ENCODE measurements at places on chromosomes 2 and 18.
A peak's percentile ranks its signal among the peaks of the same experiment; 100 is the strongest.

DNA sequence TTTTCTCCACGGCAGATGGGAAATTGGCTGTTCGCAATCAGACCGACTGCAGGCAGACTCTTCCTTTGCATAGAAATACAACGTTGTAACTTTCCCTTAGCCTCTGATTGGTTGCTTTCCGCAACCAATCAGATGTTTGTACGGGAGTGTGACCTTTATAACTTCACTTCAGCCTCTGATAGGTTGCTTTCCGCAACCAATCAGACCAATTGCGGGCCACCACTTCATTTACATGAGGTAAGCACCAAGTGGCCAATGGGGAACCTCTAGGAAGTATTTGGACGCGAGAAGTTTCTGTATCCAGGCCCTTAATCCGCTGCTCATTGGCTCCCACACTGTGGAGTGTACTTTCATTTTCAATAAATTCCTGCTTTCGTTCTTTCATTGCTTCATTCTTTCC is 19.1 kb downstream of the SLC25A12 start:
- DNase-seq, result no peak

DNA sequence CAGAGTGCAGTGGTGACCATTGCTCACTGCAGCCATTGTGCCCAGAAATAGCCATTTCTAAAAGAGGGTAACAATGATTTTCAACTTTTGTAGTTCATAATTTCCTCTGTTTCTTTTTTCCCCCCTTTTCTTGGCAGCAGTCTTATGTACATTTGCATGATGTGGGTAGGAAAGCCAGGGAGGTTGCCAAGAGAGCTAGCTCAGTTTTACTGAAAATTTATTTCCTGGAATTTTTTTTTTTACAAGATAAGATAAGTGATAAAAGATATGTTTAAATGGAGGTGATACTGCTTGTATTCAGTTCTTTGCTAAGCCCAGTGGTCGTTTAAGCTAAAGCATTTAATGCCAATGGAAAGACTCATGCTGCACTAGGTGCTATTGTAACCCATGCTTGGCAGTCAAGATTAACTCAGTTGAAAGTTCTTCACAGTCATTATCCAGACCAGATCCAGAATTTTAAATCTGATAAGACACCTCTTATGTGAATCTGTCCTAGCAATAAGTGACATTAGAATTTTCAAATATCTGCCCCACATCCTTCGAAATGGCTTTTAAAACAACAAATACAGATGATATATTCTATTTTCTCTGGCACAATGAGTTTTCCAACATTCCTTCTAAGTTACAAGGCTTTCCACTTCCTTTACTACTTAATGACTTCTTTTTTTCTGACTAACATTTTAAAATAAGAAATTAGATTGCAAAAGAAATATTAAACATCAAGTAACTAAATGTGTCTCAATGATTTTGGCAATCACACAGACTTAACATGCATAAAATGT is 4.4 kb upstream of the ATP8B1 start:
- no peak for DNase-seq

- no peak for DNase-seq
These were observed 1433.2 kb upstream of the TMEFF2 start for GRCh38 chr2:193627927-193628272.

- no peak for DNase-seq
These were observed 9.3 kb upstream of the SLC16A14 start for GRCh38 chr2:230077851-230078547.

DNA sequence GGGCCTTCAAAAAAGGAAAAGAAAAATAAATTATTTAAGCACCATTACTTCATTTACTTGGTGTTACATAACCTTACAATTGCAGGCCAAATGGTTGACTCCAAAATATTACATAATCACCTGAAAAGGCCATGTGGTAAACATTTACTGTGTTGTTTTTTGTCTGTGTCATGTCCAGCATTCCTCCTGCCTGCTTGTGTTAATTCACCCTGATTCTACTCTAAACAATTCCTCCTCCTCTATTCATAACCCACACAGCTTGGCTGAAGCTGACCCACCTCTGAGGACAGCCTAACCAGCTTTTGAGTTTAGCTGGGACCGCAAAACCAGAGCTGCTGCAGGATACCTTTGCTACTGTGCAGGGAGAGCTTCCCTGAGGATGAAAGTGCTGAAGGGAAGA is 35.4 kb downstream of the TMX3 start:
- DNase-seq, result no peak

GRCh38 chr2:203476881-203477280 is 58.2 kb downstream of the RAPH1 start:
- DNase-seq, result no peak

DNA sequence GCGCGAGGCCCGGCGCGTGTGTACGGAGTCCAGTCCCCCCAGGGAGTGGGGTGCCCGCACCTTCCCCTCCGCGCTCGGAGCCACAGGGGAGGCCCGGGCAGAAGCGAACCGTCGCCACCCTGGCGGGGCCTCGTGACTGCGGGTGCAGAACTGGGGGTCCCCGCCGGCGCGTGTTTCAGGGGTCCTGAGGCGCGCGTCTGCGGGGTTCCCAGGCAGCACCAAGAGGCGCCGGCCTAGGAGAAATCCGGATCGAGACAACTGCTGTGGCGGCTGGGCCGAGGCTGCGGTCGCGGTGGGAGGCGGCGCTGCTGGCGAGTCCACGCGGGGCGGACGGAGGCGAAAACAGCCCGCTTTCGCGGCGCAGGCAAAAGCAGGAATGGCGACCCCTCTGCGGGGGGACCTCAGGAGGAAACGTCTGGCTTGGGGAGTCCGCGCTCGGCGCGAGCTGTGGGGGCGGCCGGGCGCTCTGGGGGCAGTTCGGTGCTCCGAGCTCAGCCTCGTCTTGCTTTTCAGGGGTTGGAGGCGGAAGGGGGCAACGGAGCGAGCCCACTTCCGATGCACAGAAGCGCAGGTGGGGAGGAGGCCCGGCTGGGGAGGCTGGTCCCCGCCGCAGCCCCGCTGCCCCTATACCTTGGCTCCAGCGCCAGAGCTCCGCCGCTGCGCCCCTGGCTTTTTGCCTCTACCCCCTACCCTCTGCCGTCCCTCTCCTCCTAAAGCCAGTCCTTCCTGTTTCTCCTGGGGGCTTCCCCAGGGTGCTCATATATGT is 81.5 kb upstream of the LDLRAD4 start:
- peak; percentile 66 for DNase-seq

DNA sequence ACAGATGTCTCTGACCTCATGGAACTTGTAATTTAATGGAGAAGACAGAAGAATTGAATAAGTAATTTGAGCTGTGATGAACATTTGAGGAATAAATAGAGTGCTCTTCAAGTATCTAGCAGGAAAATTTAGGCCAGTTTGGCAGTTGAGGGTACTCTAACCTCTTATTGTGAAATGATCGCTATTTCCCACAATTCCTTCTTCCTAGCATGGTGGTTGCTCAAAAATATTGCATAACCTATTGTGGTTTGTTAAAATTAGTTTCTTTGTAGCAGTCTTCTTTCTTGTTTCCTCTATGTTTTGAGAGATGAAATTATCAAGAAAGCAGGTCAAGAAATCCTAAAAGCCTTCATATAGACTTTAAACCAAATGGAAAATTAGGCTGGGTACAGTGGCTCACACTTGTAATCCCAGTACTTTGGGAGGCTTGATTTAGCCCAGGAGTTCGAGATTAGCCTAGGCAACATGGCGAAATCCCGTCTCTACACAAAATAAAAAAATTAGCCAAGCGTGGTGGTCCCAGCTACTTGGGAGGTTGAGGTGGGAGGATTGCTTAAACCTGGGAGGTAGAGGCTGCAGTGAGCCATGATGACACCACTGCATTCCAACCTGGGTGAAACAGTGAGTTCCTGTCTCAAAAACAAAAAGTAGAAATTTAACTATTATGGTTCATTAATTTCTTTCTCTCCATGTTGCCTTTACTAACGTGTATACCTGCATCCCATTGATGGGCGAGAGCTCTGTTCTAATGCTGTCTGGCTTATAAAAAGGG is 58.7 kb downstream of the RBKS start:
- no peak for DNase-seq

- no peak for DNase-seq
These were observed 4.4 kb downstream of the ACTR3 start for GRCh38 chr2:113894156-113894743.

- DNase-seq, result no peak
These were observed 268.3 kb downstream of the PTH2R start for GRCh38 chr2:208674919-208675318.

DNA sequence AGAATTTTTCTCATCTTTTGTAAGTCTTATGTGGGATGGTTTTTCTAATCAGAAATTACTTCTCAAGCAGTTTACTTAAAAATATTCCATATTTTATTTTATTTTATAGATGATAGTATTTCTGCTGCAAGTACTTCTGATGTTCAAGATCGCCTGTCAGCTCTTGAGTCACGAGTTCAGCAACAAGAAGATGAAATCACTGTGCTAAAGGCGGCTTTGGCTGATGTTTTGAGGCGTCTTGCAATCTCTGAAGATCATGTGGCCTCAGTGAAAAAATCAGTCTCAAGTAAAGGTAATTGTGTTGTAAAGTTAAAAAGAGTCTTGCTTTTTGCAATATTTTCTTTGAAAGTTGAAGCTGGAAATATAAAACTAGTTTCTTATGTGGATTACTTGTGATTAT is 76.2 kb downstream of the EML4 start:
- no peak for DNase-seq

DNA sequence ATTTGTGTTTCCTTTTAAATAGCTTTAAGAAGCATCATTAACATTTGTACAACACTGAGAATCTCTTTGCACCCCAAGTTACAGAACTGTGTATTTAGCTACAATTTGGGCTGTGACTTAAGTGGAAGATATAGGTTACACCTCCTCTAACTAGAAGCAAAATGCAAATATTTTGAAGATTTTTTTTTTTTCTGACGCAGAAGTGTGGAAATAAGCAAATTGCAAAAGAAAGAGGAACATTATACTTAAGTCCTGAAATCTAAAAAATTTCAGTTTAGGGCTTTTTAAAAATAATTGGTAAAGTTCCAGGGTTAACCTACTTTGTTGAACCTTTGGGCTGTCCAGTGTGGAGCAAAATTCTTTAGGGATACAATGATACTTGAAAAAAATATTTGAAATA is 41.4 kb upstream of the RBMS1 start:
- no peak for DNase-seq

DNA sequence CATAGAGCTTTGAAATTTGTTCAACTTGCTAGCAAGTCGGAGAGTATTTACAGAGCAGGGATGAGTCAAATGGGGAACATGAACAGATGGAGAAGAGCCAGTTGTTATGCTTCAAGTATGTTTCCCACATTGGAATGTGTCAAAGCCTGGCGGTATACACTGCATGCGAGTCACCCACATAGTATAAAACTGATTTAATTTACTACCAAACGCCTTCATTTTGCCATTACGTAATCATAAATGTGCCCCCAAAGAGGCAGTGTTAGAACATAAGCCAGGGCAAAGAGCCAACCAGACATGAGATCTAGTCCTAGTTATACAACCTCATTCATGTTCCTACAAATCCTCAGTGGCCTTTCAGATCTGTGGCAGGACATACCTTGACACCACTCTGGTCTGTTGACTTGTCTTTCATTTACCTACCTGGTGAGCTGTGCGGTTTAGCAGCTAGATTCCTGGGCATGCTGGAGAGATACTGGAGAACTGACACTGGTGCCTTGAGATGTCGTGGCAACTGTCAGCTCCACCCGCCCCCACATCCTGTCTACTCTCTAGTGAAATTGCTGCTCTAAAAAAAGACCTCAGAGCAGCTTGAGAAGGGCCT is 21.7 kb upstream of the NRP2 start:
- DNase-seq, result peak; percentile 70

GRCh38 chr2:31221544-31221943 is 4.2 kb upstream of the CAPN14 start:
- no peak for DNase-seq

DNA sequence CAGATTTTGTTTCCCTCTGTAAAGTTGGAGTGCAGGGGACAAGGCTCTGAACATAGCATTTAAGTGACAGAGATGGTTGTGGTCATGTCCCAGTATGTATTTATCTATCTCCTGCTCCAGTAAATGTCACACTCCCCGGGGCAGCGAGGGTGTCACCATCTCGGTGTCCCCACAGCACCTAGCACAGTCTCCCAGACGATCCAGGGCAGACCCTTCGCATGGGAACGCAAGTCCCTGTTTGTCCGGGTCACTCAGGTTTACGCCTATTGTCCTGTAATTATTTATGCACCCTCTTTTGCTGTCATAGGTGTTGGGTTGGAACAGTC is 12.6 kb upstream of the NTSR2 start:
- no peak for DNase-seq

GRCh38 chr2:178282075-178282815 is 87.9 kb downstream of the OSBPL6 start:
- no peak for DNase-seq

- DNase-seq, result no peak
These were observed 137.9 kb upstream of the CXCR4 start for GRCh38 chr2:136255648-136256461.

DNA sequence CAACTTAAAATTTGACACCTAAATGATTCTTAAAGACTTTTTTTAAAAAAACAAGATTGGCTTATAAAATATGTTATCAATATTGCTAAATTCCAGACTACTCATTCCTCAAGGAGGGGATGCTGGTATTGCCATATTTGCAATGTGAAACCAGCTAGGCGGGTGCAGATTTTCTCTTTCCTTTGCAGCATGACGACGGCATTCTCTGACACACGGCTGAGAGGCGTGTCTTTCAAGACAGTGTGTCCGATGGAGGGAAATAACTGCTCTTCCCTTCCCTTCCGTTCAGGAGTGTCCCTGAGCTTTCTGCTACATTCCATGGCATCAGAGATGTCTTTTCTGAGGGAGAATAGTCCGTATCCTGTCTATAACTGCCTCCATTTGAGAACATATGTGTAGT is 38.2 kb upstream of the CNGA3 start:
- no peak for DNase-seq

GRCh38 chr2:40458271-40458794 is 6.4 kb upstream of the SLC8A1 start:
- DNase-seq, result no peak

DNA sequence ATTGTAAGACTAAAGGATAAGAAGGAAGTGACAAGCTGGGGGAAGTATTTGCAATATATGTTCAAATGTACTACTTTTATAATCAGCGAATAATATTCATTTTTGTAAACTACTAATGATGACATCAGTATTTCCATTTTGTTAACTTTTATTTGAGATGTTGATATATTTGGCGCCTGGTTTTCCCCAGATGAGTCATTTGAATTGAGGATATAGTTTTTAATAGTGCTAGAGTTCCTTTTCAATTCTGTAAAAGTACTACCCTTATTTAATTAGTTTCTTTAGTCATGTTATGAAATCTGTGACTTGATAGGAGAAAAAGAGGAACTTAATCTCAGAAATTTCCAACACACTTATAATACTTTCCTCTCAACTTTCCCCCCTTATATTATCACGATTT is 495.3 kb downstream of the IRS1 start:
- no peak for DNase-seq

GRCh38 chr18:77248873-77249568 is 627 bp upstream of the GALR1 start:
- DNase-seq, result no peak
